ENCODE measurements at places on chromosomes 7 and 10. TPM values are rescaled to one million over a fixed set of nuclear protein-coding genes. Genes with fewer than 3 reads are reported as not detected.

- H3K27ac ChIP-seq = no peak overlapping the region
- no peaks in the 10 kb centered on the region for H3K4me1 ChIP-seq
- H3K27me3 ChIP-seq = no peaks in the 10 kb centered on the region
- no peaks in the 10 kb centered on the region for H3K36me3 ChIP-seq
- H3K4me3 ChIP-seq = no peak overlapping the region
- DNase-seq = no peak
These were observed 386.3 kb upstream of the SMIM30 start for GRCh38 chr7:113504691-113505090.

DNA sequence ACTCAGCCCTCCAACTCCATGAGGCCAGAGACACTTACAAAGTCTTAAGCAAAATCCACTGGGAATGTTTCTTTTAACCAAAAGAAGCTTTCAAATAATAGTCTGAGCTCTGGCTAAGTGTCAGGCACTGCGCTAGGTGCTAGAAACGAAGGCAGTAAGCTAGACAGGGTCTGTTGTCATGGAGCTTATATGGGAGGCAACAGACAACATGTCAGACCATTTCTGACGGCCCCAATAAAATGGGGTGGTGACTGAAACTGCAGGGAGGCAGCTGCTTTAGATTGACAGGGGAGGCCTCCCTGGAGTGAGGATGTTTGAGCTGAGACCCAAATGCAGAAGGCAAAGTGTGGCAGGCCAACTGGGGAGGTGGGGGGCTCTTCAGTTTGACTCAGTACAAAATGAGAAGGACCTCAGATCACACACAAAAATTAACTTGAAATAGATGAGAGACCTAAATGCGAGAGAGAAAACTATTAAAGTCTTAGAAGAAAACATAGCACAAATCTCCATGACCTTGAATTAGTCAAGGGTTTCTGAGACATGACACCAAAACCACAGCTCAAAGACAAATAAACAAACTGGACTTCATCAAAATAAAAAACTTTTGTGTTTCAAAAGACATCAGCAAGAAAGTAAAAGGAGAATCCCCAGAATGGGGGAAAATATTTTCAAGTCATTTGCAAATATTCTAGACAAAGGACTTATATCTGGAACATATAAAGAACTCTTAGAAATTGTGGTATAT is 40.6 kb downstream of the SH3PXD2A start:
- H3K4me1 ChIP-seq = peaks cover 3% of the 10 kb centered on the region
- peak overlapping the region; percentile 91 for H3K27ac ChIP-seq
- H3K4me3 ChIP-seq = no peak overlapping the region
- no peak for DNase-seq

DNA sequence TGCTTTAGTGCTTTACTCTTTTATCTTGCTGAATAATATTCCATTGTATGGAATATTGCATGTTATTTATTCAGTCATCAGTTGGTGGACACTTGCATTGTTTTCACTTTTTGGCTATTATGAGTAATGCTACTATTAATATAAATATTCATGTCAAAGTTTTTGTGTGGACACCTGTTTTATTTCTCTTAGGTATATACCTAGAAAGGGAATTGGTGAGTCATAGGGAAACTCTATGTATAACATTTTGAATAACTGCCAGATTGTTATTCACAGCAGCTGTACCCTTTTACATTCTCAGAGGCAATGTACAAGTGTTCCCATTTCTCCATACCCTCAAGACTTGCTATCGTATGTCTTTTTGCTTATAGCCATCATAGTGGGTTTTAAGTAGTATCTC is 268.7 kb downstream of the SEMA3A start:
- no peaks in the 10 kb centered on the region for H3K4me1 ChIP-seq
- H3K27ac ChIP-seq = no peak overlapping the region
- no peaks in the 10 kb centered on the region for H3K27me3 ChIP-seq
- no peaks in the 10 kb centered on the region for H3K36me3 ChIP-seq

GRCh38 chr7:75811894-75812678 is 1.5 kb downstream of the CCL24 start:
- no peak overlapping the region for H3K4me3 ChIP-seq
- no peaks in the 10 kb centered on the region for H3K36me3 ChIP-seq
- no peak for DNase-seq
- H3K27me3 ChIP-seq = no peaks in the 10 kb centered on the region

DNA sequence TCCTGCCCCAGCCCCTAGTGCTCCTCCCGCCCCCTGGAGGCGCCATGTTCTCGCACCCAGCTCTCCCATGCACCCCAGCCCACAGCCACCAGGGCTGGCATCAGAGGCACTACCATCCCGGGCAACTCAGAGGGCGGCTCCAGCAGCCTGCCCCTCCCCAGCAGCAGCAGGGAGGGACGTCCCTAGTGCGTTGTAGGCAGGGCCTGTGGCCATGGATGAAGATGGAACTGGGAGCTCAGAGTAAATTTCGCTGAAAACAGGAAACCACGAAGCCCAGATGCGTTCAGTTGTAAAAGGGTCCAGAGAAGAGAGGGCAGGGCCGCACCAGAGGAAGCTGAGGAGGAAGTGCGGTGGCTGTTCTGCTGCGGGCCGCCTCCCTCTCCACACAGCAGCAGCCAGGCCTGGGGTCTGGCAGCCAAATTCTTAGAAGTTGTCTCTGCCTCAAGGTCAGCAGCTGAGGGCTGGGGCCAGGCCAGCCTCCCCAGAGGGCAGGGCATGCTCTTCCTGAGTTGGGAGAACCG is 24.6 kb downstream of the VSIR start:
- no peaks in the 10 kb centered on the region for H3K4me1 ChIP-seq
- no peak overlapping the region for H3K27ac ChIP-seq
- DNase-seq = no peak
- no peak overlapping the region for H3K4me3 ChIP-seq
- no peaks in the 10 kb centered on the region for H3K36me3 ChIP-seq

DNA sequence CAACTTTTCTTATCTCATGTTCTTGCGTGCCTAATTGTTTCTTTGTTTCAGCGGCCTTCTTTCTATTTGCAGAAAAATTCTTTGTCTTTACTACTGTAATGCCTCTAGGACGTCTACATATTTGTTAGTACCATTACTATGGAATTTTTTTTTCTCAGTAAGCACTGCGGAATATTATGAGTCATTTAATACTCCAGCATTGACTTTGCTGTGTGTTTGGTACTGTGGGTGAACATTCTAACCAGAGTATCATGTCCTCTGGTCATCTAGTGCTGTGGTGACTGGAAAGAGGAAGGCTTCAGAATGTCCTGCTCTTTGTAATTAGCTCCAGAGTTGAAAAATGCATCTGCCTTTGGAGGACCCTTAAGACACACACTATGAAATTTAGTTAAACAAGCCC is 58.5 kb upstream of the FERD3L start:
- H3K4me3 ChIP-seq = no peak overlapping the region
- H3K27me3 ChIP-seq = no peaks in the 10 kb centered on the region
- no peak overlapping the region for H3K27ac ChIP-seq
- H3K4me1 ChIP-seq = no peaks in the 10 kb centered on the region
- no peak for DNase-seq
- no peaks in the 10 kb centered on the region for H3K36me3 ChIP-seq

- H3K27ac ChIP-seq = no peak overlapping the region
- no peak overlapping the region for H3K4me3 ChIP-seq
- H3K4me1 ChIP-seq = no peaks in the 10 kb centered on the region
- H3K27me3 ChIP-seq = no peaks in the 10 kb centered on the region
- DNase-seq = no peak
These were observed 83.8 kb downstream of the ABCA13 start for GRCh38 chr7:48255046-48255445.

DNA sequence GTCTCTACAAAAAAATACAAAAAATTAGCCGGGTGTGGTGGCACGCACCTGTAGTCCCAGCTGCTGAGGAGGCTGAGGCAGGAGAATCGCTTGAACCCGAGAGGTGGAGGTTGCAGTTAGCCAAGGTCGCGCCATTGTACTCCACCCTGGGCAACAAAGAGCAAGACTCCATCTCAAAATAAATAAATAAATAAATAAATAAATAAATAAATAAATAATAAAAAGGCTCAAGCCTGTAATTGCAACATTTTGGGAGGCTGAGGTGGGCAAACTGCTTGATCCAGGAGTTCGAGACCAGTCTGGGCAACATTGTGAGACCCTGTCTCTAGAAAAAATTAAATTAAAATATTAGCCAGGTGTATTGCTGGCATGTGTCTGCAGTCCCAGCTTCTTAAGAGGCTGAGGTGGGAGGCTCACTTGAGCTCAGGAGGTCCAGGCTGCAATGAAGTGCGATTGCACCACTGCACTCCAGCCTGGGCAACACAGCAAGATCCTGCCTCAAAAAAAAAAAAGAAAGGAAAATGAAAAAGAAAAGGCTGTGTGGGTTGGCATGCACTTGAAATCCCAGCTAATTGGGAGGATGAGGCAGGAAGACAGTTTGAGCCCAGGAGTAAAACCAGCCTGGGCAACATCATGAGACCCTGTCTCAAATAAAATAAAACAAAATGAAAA is 27.6 kb upstream of the SRGN start:
- no peaks in the 10 kb centered on the region for H3K4me1 ChIP-seq
- H3K36me3 ChIP-seq = no peaks in the 10 kb centered on the region
- H3K27ac ChIP-seq = no peak overlapping the region
- no peaks in the 10 kb centered on the region for H3K27me3 ChIP-seq

- no peak for DNase-seq
- H3K27me3 ChIP-seq = no peaks in the 10 kb centered on the region
- no peak overlapping the region for H3K27ac ChIP-seq
These were observed 15.0 kb upstream of the AKR1B1 start for GRCh38 chr7:134473861-134474291.

DNA sequence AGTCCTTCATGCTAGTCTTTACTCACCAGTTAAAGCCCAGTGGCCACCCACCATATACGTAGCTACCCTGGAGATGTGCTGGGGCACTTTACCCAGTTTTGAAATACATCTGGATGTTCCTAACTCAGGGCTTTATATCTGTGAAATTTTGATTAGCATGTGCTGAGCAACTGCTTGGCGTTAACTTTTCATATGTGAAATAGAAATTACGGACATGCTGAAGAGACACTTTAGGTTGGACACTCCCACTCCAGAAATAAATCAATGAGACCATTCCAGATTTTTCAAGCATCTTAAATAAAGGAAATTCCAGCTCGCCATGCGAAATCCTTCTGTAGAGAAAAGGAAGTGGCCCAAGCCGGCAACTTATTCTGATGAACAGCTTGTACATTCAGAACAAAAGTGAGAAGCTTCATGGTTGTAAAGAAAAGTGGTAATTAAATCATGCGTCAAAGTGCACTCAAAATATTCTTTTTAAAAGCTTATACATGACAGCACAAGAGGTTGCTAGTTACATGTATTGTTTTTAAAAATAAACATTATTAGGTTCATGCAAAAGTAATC is 153.5 kb upstream of the ITGB1 start:
- no peak for DNase-seq
- H3K27ac ChIP-seq = no peak overlapping the region

DNA sequence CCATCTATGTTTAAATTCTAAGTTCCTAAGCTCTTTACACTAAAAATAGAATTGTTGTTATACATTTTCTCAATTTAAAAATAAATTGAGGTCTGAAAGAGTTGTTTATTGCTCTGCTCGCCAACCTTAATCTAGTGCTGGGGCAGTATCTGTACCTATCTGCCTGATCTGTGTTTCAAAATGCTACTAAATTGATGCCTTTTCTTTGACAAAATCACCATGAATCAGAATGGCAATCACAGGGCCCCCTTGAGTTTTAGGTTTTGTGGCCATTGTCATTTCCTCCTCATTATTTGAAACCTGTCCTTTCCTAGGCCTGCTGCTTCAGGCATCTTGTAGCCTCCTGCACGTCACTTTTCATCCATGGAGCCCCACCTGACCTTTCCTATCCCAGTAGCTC is 301.5 kb downstream of the EXOC4 start:
- no peaks in the 10 kb centered on the region for H3K36me3 ChIP-seq
- DNase-seq = no peak
- no peaks in the 10 kb centered on the region for H3K27me3 ChIP-seq
- H3K4me1 ChIP-seq = no peaks in the 10 kb centered on the region

- DNase-seq = no peak
- H3K27me3 ChIP-seq = no peaks in the 10 kb centered on the region
- no peak overlapping the region for H3K4me3 ChIP-seq
- H3K36me3 ChIP-seq = no peaks in the 10 kb centered on the region
These were observed 2.6 kb downstream of the EXOC4 start for GRCh38 chr7:133255486-133255885.

DNA sequence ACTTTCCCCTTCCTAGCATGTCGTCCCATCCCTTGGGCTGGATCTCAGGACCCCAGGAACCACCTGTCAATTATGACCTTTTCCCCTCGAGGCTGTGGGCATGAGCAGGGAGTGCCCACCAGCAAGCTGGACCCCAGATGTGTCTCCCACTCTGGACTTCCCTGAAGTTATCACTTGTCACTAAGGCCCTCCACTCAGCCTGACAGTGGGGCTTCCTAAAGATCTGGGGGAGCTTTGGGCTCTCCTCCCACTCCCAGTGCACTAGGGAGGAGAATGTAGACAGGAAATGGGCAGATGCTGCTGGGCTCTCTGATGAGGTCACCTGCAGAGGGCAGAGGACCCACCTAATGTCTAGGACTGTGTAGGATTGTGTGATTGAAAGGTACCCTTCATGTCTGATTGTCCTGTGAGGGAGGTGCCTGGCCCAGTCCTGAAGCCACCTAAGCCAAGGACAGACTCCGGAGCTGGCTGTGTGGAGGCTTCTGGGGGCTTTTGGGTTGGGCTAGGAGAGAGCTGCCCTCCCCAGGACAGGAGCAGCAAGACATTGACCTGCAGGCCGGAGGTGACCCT is 18.7 kb downstream of the MYO1G start:
- H3K4me3 ChIP-seq = no peak overlapping the region
- H3K27ac ChIP-seq = no peak overlapping the region
- no peaks in the 10 kb centered on the region for H3K36me3 ChIP-seq
- no peaks in the 10 kb centered on the region for H3K4me1 ChIP-seq
- no peaks in the 10 kb centered on the region for H3K27me3 ChIP-seq

DNA sequence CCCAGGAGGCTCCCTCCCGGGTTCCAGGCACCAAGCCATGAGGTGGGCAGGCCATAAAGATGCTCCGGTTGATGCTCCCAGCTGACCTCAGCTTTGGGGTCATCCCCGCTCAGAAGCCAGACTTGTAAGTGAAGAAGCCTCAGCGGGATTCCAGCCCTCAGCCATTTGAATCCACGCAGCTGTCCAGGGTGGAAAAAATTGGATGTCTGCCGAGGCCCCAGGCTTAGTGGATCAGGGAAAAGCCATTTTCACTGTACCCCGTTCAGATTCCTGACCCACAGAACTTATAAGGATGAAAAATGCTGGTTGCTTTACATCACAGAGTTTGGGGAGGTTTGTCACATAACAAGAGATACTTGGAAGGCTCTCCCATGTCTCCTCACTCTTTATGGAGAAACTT is 49.2 kb upstream of the CPN1 start:
- no peaks in the 10 kb centered on the region for H3K27me3 ChIP-seq
- no peaks in the 10 kb centered on the region for H3K4me1 ChIP-seq
- no peak for DNase-seq
- no peak overlapping the region for H3K27ac ChIP-seq
- no peaks in the 10 kb centered on the region for H3K36me3 ChIP-seq

- DNase-seq = no peak
- H3K36me3 ChIP-seq = no peaks in the 10 kb centered on the region
- H3K4me3 ChIP-seq = no peak overlapping the region
- H3K4me1 ChIP-seq = peaks cover 13% of the 10 kb centered on the region
- no peaks in the 10 kb centered on the region for H3K27me3 ChIP-seq
- peak overlapping the region; percentile 10 for H3K27ac ChIP-seq
These were observed 11.0 kb downstream of the SVIL start for GRCh38 chr10:29623797-29624196.

GRCh38 chr7:15593382-15593781 is 31.6 kb upstream of the AGMO start:
- H3K4me3 ChIP-seq = no peak overlapping the region
- DNase-seq = no peak
- no peaks in the 10 kb centered on the region for H3K4me1 ChIP-seq

The AGFG2 gene
- total RNA-seq = 28.4 TPM

The ATP5MK gene
- total RNA-seq = 186 TPM

The CALHM3 gene
- not detected for total RNA-seq

The TMEM140 gene
- total RNA-seq = 12.0 TPM

The KIAA1549 gene
- 2.8 TPM for total RNA-seq

Measured in aorta (tissue), 5 donors.